ENCODE measurements at places on chromosomes 16 and 17.

DNA sequence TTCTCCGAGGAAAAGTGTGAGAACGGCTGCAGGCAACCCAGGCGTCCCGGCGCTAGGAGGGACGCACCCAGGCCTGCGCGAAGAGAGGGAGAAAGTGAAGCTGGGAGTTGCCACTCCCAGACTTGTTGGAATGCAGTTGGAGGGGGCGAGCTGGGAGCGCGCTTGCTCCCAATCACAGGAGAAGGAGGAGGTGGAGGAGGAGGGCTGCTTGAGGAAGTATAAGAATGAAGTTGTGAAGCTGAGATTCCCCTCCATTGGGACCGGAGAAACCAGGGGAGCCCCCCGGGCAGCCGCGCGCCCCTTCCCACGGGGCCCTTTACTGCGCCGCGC is at the start of gene ERBB2:
Gene ERBB2, plus strand, starts transcription at position 247 of the 330 bp plus-strand sequence. CDS start 175 bp downstream, outside the sequence.
- peak; percentile 74 for DNase-seq

- DNase-seq, result no peak
These were observed 95.1 kb upstream of the CORO6 start for GRCh38 chr17:29717817-29718216.

GRCh38 chr17:27762527-27763305 is 37.6 kb downstream of the NOS2 start:
- DNase-seq, result peak; percentile 27

GRCh38 chr17:27327397-27327796 is 33.5 kb downstream of the WSB1 start:
- DNase-seq, result no peak

DNA sequence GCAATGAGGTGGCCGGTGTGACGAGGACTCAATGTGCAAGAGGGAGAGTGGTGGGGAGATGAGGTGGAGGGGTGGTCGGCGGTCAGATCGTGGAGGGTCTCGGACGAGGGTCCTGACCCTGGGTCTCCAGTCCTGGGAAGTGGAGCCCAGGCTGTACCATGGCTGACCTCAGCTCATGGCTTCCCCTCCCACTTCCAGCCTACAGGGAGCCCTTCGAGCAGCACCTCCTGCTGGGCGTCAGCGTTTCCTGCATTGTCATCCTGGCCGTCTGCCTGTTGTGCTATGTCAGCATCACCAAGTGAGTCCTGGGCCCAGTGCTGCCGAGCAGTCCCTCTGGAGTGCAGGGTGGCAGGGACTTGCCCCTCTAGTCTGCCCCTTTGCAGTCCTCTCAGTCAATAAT is 41.8 kb downstream of the IL4R start:
- peak; percentile 50 for DNase-seq

- DNase-seq, result no peak
These were observed 2.7 kb upstream of the SNX20 start for GRCh38 chr16:50683689-50684374.

DNA sequence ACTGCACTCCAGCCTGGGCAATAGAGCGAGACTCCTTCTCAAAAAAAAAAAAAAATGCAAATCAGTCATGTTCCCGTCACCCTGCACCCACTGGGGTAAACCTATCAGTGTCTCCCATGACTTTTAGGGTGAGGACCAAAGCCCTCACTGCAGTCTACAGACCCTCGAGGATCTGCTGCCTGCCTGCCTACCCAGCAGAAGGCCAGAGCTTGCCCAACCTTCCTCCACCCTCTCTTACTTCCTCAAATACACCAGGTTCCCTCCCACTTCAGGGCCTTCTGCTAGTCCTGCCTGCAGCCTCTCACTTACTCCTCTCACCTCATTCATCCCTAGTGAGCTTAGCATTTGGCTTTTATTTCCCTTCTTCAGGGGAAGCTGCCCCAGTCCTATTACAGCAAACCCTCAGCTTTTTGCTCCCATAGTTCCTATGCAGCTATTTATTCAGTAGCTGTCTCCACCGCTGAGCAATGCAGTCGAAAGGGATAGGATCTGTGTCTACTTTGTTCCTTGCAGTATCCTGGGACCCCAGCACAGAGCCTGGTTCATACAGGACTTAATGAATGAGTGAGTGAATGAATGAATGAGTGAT is 17.8 kb upstream of the TOB1 start:
- DNase-seq, result peak; percentile 42

All from amniotic epithelial cell (primary cell).